ENCODE measurements at places on chromosomes 3 and 15.

GRCh38 chr3:189512039-189512438 is 119.2 kb upstream of the TP63 start:
- DNase-seq = no peak

DNA sequence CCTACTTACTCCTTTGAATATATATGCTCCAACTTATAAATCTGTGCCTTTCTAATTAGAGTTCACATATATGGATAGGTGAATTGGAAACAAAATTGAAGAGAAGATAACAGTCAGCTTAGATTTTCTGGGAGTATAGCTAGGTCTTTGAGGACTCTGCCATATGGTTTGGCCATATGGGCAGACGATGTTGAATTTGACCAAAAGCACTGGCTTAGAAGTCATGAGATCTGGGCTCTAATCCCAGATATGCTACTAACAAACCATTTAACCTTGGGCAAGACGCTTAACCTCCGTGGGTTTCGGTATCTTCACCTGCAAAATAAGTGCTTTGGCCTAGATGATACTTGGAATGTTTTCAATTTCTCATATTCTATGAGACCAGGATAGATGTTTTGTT is 154.1 kb downstream of the LSAMP start:
- DNase-seq = no peak

DNA sequence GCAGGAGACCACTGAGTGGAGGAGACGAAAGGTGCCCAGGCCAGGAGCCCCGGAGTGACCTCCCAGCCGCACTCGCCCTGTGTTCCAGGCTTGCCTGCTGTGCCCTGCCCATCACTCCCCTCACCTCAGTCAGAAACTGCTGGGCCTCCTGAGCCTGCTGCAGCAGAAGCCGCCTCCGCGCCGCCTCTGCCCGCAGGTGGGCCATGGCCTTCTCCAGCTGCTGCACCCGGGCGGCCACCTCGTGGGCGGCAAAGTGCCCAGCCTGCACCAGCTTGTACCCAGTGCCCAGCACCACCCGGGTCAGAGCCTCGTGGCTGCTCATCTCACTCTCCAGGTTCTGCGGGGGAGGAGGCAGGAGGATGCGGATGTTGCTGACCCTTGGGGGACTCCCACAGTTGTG is 17.6 kb downstream of the PLA2G4B start:
- DNase-seq = no peak

DNA sequence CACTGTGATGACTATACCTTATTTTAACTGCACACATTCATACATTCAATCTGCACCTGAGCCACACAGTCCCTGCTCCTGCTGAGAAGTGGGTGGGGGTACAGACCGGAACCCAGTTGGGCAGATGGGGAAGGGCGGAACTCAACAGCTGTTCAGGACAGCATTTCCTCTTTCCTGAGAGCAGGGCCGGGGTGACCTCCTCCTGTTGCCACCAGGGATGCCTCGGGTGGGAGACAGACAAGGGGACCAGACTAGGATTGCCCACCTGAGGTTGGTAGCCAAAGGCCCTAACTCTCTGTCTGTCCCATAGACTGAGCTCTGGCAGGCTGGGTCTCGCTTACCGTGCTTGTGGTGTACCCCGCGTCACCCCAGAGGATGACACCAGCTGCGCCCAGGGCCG is 3.9 kb downstream of the HYAL2 start:
- no peak for DNase-seq

- DNase-seq = no peak
These were observed 90.6 kb downstream of the RSL24D1 start for GRCh38 chr15:55106155-55106554.

GRCh38 chr15:72387741-72388140 is 10.4 kb upstream of the TMEM202 start:
- no peak for DNase-seq

GRCh38 chr3:67765575-67765974 is 111.2 kb upstream of the SUCLG2 start:
- DNase-seq = no peak

GRCh38 chr3:113252553-113252952 is 41.2 kb downstream of the BOC start:
- no peak for DNase-seq

DNA sequence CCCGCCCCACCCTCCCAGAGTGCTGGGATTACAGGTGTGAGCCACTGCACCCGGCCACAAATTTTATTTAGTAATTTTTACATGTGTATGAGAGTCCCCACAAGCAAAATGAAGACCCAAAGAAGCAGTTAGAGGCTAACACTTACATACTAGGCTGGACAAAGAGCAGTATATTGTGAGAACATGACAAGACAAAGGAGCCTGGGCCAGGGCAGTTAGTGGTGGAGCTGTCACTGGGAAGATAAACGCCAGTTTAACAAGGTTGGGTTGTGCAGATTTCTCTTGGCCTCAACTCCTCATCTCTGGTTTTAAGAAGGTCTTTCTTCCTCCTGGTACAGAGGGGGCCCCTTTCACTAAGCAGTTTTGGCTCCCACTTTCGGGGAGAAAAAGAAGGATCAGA is 19.9 kb upstream of the FAM174B start:
- no peak for DNase-seq

DNA sequence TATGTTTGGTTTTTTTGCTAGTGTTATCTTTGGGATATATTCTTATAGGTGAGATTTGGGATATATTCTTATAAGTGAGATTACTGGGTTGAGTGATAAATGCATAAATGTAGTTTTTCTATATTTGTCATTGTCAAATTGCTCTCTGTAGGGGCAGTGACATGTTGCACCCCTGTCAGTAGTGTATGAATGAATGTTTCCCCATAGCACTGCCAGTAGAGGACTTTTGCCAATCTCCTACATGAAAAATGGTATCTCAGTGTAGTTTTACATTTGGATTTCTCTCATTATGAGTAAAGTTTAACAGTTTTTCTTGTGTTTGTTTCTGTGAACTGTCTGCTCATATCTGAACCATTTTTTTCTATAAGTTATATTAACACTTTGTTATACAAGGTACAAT is 13.6 kb downstream of the U2SURP start:
- no peak for DNase-seq

- DNase-seq = no peak
These were observed 15.1 kb upstream of the TMEM158 start for GRCh38 chr3:45241206-45241605.

DNA sequence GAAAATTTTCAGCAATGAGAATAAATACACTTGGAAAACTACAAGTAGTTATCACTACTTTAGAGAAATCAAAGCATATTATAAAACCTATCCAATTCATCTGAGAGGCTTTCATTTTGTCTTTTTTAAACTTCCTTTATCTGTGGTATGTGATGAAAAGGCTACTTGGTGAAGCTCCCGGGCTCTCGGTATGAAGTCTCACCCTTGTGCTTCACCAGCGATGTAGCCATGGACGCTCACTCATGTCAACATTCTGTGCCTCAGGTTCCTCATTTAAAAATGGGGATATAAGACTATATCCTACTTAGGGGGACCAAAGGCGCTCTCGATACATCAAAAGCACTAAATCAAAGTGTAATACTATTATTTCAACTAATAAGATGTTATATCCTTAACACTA is 14.9 kb downstream of the SATB1 start:
- DNase-seq = no peak

DNA sequence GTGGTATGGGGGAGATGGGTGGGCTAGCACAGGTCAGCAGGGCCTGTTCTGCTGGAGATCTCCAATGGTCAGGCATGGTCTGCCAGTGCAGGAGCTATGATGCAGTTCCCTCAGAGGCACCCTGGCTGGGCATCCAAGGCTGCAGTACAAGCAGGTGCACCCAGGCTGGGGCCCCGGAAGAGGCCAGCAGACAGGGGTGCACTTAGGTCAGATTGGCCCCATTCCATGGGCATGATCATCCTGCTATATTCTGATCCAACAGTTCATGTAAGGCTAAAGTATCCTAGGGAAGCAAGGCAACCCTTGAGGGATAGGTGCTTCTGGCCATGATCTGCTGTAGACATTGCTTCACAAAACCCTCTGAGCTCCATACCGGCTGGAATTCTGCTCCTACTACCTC is 53.5 kb downstream of the STRIT1 start:
- DNase-seq = no peak

GRCh38 chr15:86591994-86592735 is 512.5 kb downstream of the AGBL1 start:
- no peak for DNase-seq

DNA sequence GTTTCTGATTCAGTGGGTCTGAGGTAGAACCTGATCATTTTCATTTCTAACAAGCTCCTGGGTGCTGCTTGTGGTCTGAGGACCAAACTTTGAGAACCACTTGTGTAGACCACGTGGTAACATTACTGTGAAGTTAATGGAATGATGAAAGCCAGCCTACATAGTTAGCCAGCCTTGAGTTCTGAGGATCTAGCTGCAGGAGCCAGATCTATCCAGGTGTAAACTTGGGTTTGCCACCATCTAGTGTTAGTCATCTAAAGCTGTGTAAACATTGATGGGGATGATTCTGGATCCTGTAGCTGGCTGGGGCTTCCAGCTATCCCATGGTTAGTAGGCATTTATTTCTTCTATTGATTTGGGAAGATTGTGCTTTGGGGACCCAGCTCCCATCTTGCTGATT is 170.0 kb downstream of the TMEM108 start:
- DNase-seq = no peak
